ENCODE measurements at places on chromosomes 4 and X.

- DNase-seq, result no peak
Measured at GRCh38 chr4:63831590-63832155, 577.6 kb downstream of the TECRL start.

DNA sequence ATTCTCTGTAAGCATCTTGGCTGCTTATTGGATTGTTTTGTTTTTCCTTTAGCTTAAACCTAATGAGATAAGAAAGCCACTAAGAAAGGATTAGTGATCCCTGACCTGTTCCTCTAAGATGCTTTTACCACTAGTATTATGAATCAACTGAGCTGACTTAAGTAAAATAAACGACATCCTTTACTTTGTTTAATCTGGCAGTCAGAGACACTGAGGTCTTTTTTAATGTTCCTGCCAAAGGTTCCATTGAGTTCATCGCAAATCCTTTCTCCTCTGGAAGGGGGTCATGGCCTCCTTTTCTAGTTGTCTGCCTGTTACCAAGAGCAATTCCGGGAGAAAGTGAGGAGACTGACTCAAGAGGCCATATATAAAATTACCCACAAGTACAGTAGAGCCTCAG is 1038.3 kb upstream of the SLIT2 start:
- DNase-seq, result no peak

DNA sequence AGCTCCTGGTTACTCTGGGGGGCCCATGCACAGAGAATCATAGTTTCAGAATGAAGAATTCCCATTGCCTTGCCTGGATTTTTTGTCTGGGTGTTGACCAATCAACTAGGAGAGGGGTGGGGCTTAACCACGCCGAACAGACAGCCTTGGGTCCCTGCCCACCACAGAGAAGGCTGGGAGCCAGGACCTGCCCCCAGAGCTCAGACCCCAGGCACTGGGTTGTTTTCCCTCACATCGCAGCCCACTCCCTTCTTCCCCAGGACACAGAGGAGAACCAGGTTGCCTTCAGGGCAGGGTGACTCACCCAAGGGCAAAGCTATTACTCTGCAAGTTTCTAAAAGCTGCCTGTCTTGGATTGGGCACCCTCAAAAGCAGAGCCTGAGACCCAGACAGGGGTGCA is 23.3 kb upstream of the CRMP1 start:
- peak; percentile 25 for DNase-seq

- DNase-seq, result no peak
Measured at GRCh38 chr4:38169524-38169923, 209.3 kb downstream of the PTTG2 start.

GRCh38 chr4:139210486-139210885 is 33.5 kb upstream of the ELF2 start:
- DNase-seq, result no peak

DNA sequence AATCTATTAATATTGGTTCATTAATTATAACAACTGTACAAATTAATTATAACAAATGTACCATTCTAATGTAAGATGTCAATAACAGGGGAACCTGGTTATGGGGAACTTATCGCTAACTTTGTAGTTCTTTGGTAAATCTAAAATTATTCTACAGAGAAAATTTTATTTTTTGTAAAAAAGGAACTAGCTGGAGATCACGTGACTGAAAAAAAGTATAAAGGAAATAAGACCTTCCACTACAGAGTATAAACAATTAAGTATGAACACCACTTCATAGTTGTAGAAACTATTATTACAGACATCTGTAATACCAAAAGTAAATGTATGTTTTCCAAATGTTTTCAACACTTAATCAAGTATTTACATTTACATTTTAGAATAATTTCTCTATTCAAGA is 77.9 kb upstream of the DKK2 start:
- DNase-seq, result no peak

DNA sequence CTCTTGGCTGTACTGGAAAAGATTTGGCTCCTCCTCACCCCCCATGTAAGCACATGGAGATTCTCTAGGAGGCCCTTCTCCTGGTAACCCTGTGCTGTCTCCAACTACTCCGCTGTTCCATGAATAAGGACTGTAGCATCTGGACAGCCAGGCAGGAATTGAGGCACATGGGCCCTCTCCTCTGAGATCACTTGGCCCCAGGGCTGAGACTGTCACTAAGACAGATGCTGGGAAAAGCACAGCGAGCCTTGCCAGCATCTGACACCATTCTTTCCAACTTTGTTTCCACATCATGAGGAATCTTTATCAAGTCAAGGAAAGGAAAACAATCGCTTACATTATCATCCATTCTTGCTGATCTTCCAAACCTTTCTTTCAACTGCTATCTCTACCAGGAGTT is 222.6 kb upstream of the INTU start:
- no peak for DNase-seq

GRCh38 chr4:159171287-159171686 is 68.4 kb downstream of the RAPGEF2 start:
- no peak for DNase-seq

DNA sequence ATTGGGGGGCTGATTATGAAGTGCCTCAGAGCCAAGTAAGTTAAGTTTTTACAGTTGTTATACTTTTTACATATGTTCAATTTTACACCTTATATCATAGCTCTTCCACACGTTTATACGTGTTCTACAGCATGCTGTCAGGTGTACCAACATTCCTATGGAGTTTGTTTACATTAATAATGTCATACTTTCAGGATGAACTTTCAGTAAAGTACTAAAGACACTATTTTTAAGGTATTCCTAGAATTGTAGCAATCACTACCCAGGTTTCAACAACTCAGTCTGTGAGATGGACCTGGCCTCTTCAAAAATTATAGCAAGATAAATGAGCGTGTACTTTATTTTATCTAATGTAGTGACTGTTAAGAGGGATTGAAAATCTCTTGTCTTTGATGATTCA is 92.6 kb downstream of the PTPN13 start:
- DNase-seq, result no peak

- DNase-seq, result no peak
Measured at GRCh38 chrX:119999087-119999634, 55.6 kb upstream of the NKAP start.

GRCh38 chr4:93828332-93828994 is at the start of gene ATOH1:
Gene ATOH1, plus strand, starts transcription at chr4:93828753. Its CDS starts 174 bp downstream, at chr4:93828927.
- DNase-seq, result no peak

DNA sequence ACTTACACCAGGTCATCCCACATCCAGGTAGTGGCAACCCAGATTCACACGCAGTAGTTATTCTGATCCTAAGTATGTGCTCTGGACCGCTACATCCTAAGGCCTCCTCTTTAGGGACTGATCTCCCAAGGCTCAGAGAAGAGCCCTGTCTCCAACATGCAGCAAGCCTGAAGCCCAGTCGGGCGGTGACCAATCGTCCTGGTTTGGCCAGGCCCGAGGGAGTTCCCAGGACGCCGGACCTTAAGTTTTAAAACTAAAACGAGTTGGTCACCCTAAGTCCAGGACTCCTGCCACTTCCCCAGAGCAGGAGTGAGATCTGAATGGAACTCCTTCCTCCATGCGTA is 385 bp downstream of the LYAR start:
- DNase-seq, result no peak

GRCh38 chr4:155073852-155074251 is 134.6 kb upstream of the NPY2R start:
- no peak for DNase-seq

GRCh38 chr4:162909952-162910351 is 256.7 kb downstream of the NAF1 start:
- DNase-seq, result no peak

- no peak for DNase-seq
Measured at GRCh38 chr4:183139058-183139750, 40.1 kb downstream of the WWC2 start.

DNA sequence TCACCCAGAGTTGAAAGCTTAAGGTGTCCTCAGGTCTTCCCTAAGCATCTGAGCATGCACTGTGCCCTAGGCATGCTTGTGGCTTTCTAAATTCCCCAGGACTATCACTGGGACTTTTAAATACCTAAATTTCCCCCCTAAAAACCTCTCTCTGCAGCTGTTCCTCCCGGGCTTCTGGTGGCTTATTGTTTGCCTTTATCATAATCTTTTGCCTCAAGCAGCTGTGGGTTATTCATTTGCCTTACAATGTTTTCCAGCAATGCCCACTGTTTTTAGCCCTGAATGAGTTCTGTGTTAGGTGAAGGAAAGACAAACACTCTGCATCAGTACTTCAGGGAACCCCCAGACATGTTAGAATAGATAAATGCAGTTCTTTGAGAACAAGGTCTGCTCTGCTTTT is 455.0 kb downstream of the ZIC3 start:
- DNase-seq, result no peak

DNA sequence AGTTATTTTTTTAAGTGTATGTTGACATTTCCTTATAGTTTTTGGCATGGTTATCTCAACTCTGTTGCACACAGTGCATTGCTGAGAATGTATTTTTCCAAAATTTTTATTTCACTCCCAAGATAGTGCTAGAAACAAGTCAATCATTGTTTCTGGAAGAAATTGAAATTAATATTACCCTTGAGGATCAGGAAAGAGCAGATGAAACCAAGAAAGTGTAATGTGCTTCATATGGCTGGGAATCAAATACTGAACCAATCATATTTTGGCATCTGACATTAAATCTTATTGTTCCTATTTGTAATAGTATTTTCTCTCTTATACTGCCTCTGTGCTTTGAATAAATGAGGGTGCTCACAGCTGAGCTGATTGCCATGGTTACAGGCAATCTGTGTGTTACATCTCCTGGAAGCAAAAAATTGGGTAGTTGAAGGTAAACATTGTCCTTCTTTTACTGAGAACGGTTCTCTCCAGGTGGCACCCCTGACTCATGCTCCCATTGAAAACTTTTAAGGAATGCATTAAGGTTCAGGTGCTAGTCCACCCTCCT is 358.2 kb upstream of the NR3C2 start:
- no peak for DNase-seq

- no peak for DNase-seq
Measured at GRCh38 chr4:35818520-35818919, 425.8 kb downstream of the ARAP2 start.

DNA sequence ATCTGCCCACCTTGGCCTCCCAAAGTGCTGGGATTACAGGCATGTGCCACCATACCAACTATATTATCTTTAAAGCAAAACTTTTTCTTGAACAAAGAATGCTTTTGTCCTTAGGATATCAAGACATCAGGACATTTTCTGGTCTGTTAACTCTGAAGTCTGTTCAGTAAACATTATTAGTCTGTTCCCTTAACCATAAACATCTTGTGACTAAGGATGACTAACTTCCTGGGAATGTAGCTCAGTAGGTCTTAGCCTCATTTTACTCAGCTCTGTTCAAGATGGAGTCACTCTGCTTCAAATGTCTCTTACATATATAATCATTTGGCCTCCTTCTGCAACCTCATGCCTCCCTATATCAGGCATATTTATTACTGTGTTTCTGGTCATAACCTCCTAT is 122.9 kb downstream of the UBE2NL start:
- no peak for DNase-seq

- DNase-seq, result no peak
Measured at GRCh38 chrX:16807976-16808542, 21.8 kb downstream of the TXLNG start.

DNA sequence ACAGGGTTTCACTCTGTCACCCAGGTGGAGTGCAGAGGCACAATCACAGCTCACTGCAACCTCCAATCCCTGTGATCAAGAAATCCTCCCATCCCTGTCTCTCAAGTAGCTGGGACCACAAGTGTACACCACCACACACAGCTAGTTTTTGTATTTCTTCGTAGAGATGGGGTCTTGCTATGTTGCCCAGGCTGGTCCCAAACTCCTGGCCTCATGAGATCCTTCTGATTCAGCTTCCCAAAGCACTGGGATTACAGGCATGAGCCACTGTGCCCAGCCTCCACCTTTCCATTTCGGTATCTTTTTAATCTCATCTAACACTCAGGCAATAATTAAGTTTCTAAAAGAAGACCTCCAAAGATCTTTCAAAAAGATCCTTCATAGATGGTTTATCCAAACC is 22.9 kb downstream of the ADGRA3 start:
- no peak for DNase-seq

GRCh38 chrX:121032531-121032930 is 14.9 kb upstream of the GLUD2 start:
- DNase-seq, result no peak
